ENCODE measurements at places on chromosomes 2 and 18.

- DNase-seq = no peak
Observed at GRCh38 chr2:102386004-102386403, 30.4 kb downstream of the IL18R1 start.

DNA sequence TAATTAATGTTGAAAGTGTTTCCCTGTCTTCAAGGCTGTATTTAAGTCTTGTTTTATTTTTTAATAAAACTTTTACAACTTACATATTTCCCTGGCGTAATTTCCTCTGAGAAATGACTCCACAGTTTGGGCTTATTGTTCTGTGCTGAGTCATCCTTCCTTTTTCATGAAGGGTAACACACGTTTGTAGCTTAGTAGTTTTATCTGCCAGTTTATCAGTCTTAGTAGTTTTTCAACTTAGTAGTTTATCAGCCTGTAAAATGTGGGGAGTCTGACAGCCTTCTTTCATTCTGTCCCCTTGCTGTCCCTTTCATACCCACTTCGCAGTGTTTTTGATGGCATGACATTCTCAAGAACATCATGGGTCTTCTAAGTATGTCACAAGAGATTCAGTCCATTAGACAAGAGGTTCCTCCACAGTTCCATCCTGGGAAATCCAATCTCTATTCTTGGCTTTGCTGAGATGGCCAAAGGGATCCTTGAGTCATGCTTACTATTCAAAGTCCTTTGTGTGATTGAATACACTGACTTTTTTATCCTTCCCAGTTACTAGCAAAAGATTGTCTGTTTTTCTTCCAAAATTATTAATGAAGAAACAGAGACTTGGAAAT, 60.0 kb upstream of the SGPP2 start:
- no peak for DNase-seq

GRCh38 chr2:235542733-235543127, 48.9 kb downstream of the AGAP1 start:
- no peak for DNase-seq

- DNase-seq = peak; percentile 81
Observed at GRCh38 chr2:212052412-212053159, 486.0 kb downstream of the ERBB4 start.

GRCh38 chr2:118992740-118993391, 50.9 kb downstream of the MARCO start:
- DNase-seq = no peak

DNA sequence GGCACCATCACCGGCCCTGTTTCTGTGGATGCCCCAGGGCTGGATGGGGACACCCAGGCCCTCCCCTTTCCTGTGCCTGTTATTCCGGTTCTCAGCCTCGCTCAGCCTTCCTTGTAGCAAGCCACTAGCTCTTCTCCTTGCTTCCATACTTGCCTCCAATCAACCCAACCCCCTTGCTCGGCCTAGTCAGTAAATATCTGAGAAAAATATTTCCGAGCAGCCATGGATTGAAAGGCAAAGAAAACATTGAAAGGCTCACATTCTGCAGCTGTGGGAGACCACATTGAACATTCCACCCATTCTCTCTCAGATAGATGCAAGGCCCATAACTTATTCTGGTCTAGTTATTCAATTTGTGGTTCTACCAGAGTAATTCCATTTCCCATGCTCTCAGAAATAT, 114.9 kb downstream of the SPP2 start:
- peak; percentile 91 for DNase-seq

- DNase-seq = no peak
Observed at GRCh38 chr2:53569957-53570727, 197.5 kb upstream of the CHAC2 start.

DNA sequence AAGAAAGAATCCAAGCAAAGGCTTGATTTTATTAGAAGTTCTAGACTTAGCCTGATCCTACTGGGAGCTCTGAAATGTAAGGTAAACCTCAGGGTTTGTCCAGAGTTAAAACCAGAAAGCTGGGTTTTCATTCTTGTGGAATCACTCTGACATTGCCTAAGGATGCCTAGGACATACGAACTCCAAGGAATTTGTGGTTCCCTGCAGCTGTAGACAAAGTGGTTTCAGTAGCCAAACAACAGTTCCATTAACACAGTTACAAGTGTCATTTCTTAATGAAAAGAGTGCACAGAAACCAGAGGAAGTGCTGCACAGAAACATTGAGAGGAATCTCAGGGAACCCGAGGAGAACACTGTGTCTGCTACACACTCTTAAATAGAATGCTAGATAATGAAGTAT, 221.4 kb upstream of the ST6GAL2 start:
- DNase-seq = no peak

DNA sequence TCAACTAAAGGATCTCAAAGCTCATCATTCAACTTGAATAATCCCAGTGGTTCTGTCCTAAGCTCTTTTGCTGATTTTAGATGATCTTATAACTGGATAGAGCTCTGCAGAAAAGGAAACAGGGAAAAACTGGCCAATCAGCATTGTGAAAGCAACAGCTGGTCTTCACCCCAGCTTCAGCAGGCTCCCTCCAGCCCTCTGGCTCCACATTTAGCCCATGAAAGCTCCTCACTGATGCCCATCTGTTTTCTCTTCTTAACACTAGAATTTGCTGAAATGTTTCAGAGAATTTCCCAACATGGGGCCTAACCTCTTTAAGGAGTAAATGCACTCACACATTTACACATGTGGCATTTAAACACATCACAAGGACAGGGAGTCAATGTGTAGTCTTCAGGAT, 223.3 kb downstream of the CNTNAP5 start:
- no peak for DNase-seq

DNA sequence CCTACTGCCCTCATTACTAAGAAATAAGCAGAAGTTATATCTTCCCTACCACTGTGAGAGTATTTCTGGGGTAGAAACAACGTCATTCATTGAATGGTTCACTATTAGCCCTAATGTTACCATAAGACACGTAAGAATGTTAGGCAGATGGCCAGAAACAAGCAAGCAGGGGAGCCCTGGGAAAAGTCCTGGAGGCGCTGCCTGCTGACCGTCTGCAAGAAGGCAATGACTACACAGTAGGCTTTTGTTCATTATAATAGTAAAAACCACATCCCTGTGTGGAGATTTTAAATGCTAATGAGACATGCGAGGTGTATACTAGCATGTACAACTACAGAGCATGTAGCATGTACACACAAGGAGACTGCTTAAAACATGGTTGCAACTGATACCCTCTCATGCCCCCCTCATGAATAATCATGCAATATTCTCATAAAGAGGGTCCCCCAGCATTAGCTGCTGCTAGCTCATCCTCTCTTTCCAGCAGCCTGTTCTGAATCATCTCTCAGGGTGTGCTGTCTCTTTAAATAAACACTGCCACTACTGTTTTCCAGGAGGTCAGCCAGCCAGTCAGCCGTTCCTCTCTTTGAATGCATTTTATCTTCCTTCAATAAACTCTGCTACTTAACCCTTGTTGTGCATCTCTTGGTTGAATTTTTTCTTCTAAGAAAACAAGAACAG, 23.6 kb downstream of the SUCLG1 start:
- peak; percentile 82 for DNase-seq

DNA sequence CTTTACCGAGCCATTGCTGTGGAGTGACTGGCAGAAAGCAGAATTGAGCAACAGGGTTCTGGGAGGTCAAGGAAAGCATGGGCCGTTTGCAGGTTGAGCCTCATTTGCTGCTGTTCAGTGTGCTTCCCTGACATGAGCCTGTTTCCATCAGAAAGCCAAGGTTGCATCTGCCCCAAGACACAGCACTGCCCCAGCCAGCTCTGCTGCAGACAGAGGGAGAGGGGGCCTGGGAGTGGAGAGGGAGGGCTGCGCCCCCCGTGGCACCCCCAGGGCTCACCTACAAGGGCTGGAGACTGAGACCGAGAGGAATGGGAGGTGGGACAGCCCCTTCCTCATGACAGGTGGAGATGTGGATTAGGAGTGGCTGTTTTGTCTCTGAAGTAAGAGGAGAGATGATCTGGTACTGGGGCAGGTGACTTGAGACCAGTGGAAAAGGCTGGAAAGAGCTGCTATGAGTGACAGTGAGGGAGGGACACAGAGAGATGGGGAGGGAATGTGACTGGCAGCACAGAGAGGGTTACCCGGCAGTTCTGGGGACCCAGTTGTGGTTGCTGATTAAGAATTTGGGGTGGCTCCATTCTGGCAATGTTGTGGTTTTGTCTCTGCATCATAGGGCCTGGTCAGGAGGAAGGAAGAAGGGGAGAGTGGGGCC, 218.0 kb downstream of the DYSF start:
- DNase-seq = no peak

- peak; percentile 46 for DNase-seq
Observed at GRCh38 chr2:54461261-54461660, 5.1 kb downstream of the SPTBN1 start.

DNA sequence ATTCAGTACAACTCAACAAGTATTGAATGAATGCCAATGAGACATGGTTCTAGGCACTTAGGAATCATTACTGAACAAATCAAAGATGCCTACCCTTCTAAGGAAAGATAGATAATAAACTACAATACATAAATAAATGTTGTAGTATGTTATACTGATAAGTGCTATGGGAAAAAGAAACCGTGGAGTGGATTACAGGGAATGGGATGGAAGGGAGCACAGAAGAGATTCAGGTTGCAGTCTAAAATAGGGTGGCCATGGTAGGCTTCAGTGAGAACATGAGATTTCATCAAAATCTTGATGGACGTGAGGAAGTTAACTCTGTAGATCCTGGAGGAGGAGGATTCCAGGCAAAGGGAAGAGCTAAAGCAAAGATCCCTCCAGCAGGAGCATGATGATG, 17.9 kb upstream of the CREB1 start:
- DNase-seq = no peak

GRCh38 chr2:7732497-7732896, 815.3 kb downstream of the RNF144A start:
- DNase-seq = no peak

DNA sequence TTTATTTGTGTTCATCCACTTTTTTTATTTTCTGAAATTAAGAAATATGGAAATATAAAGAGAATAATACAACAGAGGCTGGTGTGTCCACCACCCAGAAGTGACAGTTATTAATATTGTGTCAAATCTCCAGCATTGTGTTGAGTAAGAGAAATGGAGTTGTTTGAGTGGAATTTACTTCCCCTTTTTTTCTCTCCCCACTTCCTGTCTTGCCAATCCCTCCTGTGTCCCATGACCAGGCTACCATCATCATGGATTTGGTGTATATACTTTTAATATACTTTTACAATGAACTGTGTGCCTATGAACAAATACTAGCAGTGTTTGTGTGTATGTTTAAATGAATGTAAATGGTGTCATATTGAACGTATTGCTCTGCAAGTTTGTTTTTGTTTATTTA, 276.9 kb upstream of the SKOR2 start:
- no peak for DNase-seq

DNA sequence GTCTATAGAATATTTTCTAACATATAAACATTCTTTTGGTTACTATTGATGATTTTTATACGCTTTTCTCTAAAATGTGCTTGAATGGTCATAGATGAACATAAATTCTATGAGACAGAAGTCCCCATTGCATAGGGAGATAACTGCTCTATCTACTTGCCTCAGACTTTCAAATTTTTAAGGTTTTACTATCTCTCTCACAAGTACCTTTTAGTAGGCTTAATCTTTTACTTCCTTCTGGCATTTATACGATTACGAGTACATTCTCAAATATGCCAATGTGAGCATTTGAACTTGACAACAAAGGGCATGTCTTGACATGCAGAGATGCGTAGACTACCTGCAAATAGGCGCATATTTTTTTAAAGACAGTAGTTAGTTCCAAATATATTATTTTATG, 935.9 kb upstream of the LRATD1 start:
- DNase-seq = no peak

GRCh38 chr18:45441110-45441847, 174.0 kb upstream of the SLC14A2 start:
- peak; percentile 2 for DNase-seq

GRCh38 chr18:12092398-12093229, 1.0 kb upstream of the ANKRD62 start:
- DNase-seq = no peak

- no peak for DNase-seq
Observed at GRCh38 chr18:59263661-59264060, 9.6 kb downstream of the RAX start.

DNA sequence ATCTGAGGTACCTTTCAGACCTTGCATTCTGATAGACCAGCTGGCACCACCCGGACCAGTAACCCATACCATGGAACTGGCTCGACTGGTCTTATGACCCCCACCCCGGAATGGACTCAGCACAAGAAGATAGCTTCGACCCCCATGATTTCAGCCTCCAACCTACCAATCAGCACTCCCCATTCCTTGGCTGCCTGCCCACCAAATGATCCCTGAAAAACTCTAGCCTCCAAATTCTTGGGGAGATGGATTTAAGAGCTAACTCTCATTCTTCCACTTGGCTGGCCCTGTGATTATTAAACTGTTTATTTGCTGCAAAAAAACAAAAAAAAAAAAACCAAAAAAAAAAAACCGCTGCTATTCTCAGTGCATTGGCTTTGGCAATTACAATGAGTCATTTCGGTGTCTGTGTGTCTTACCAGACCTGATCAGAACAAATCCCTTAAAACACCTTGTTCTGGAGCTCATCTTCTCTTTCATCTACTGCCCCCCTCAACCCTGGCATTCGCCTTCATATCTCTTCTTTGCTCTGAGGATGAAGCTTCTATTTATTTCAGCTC, 60.1 kb upstream of the KIF5C start:
- DNase-seq = no peak

DNA sequence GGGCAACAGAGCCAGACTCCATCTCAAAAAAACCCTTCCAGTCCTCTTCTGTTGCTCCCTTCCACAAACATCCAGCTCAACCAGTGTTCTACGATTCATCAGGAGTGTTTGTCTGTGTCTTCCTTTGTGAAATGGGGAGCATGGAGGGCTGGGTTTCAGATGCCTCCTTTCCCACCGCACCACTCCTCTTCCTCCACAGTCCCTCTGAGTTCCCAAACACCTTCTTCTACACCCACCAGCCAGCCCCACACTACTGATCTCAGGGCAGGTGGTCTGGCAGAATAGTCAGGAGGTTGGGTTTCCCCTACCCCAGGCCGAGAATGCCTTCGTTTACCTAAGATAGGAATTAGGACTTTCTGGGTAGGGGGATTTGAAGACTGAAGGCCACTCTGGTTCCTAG, 36.9 kb downstream of the NGEF start:
- no peak for DNase-seq

- DNase-seq = no peak
Observed at GRCh38 chr18:10950876-10951630, 198.3 kb downstream of the PIEZO2 start.

- no peak for DNase-seq
Observed at GRCh38 chr2:126736133-126736874, 80.3 kb downstream of the GYPC start.

- DNase-seq = peak; percentile 38
Observed at GRCh38 chr2:70828914-70829824, 6.4 kb downstream of the CD207 start.

- no peak for DNase-seq
Observed at GRCh38 chr2:230681171-230681545, 31.5 kb upstream of the CAB39 start.

- peak; percentile 14 for DNase-seq
Observed at GRCh38 chr2:4340536-4340935, 637.2 kb downstream of the DCDC2C start.

GRCh38 chr2:241540771-241541561, 17.6 kb upstream of the BOK start:
- peak; percentile 22 for DNase-seq

- DNase-seq = no peak
Observed at GRCh38 chr2:115782286-115782685, 1339.8 kb downstream of the DPP10 start.

Data from brain microvascular endothelial cell (primary cell).